NCI-H69 (cell line): ENCODE measurements at places on chromosomes 6 and 20.
A peak's percentile ranks its signal among the peaks of the same experiment; 100 is the strongest.

DNA sequence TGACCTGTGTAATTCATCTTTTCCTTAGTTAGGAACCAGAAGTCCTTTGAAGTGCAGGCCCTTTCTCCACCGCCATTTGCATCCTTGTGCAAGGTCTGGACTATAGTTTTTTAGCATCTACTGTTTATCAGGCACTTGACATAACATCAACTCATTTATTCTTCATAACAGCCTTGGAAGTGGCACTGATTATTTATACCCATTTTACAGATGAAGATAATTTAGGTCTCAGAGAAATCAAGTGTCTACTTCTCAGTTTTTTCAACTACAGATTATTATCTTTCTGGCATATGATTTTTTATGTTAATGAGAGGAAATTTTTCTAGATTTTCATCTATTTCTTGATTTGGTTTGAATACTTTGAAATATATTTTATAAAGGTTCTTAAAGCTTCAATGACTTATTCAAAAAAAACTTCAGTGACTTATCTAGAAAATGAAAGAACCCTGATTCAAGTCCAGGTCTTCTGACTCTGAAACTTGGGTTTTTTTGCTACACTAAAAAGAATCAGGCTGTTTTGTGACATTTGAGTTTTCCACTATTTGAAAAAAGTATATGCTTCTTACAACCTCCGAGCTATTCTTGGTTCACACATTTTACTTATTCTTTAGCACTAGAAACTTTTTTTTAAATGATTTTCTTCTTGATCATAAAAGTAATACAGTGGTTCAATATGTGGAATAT lies 3.1 kb upstream of the UBE2J1 start:
- DNase-seq, result no peak

DNA sequence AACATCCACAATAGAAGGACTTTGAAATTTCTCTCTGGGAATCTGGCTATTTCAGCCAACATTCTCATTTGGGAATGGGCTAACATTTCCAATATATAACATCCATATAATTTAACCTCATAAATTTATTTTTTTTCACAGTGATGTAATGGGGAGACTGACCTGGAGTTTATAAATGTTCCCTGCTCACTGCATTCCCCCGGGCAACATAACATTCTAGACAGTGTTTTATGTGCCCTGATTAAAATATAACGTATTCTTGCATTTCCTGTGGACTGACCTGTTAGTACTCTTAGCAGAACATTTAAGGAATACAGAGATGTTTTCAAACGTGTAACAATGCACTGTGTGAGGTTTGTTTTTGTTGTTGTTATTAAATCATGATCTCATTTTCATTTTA lies 20.9 kb downstream of the TSHZ2 start:
- DNase-seq, result no peak

DNA sequence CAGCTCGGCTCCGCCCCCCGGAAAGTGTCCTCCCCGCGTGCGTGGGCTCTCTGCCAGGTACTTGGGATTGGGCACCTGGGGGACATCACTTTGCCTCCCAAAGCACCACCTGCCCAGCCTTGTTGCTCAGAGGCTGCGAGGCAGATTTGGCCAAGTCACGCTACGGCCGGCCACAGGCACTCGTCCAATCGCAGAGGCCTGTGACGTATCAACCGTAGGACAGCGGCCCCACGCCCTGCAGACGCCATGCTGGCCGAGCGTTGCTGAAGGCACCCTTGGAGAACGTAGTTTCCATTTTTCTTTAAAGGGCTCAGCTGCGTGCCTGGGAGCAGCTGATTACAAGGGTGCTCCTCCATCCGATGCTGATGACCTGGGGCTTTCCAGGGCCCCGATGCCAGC lies 3.1 kb downstream of the NTSR1 start:
- peak; percentile 58 for DNase-seq

- peak; percentile 74 for DNase-seq
Measured at GRCh38 chr6:124881898-124882578, 80.2 kb upstream of the RNF217 start.

- no peak for DNase-seq
Measured at GRCh38 chr20:38212806-38213606, 47.5 kb downstream of the KIAA1755 start.

DNA sequence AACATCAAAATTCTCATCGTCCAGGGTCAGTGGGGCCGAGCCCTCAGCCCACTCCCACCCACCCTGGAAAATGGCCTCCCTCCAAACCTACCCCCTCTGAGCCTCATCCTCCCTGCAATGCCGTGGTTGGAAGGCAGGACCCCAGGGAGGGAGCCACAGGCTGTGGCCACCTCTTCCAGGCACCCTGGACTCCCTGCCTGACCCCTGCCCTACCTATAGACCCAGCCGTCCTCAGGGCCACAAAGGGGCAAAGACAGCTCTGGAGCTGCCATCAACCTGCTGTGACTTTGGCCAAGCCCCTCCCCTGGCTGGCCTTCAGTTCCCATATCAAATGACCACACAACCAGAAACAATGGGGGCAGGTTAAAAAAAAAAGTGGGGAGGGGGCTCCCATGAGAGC lies 2.3 kb upstream of the UCKL1 start:
- DNase-seq, result no peak
